ENCODE measurements at places on chromosomes 16 and 17.
A peak's percentile ranks its signal among the peaks of the same experiment; 100 is the strongest.

GRCh38 chr17:70172923-70173322 lies 3.6 kb downstream of the KCNJ2 start:
- DNase-seq: no peak

DNA sequence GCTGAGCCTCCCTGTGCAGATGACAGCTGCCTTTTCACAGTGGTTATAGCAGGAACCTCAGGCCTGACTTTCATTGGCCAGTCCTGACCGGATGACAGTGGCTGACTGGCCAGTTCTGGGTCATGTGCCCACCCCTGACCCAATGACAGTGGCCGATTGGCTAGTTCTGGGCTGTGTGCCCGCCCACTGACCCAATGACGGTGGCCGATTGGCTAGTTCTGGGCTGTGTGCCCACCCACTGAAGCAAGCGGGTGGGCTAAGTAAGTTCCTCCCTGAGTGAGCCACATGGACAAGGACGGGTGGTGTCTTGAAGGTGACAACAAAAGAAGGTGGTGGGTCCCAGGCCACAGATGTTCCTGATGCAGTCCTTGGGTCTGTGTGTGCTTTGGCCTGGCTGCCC lies 9.5 kb downstream of the DEF8 start:
- DNase-seq: no peak

DNA sequence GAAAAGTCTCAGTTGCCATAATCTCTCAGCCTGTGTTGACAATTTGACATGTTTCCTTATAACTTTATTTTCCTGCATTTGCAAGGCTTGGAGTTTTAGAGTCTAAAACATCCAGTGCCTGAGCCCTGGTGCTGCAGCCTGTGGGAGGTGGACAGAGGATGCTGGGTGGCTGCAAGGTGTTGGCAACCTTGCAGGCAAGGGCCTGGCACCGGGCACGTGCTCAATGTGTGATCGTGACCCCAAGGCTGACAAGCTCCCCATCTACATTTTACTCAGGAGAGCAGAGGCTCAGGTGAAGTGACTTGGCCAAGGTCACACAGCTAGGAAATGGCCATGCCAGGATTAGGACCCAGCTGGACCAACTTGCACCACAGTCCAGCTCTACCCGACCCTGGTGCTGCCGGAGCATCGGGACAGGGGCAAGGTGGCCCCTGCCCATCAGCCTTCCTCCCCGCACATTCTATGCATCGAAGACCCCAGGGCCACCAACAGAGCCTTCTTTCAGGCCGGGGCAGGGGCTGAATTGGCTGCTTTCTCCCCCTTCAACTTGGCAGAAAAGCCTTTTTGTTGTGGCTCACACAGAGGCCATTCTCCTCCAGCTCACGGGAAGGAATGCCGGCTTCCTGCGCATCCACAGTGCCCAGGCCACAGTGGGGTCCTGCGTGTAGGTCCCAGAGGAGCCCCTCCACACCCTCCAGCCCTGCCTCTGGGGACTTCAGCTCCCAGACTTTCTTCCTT lies 23.1 kb downstream of the MMP15 start:
- DNase-seq: no peak

DNA sequence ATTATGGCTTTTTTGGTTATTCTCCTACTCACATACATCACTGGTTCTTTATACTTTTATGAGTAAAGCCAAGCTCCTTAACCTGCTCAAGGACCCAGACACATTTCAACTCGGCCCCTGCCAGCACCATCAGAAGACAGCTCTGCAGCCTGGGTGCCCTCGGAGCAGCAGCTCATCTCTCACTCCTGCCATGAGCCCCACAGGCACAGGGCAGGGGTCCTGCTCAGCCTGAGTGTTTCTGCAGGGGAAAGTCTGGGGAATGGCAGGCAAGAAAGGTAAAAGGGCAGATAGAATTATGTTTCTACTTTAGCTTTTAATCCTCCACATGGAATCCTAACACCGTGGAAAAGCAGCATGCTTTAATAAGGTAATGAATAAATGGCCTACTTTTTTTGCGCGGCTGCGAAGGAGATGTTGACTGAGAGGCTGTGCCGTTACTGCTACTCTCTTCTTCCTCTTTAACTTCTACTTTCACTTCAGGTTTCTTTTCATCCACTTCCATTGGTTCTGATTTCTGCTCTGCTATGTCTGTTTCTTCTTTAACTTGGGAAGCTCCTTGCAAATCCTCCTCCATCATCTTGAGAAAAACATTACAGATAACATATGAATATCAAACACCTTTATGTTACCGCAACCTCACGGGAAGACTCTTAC lies 50.1 kb upstream of the TRAP1 start:
- no peak for DNase-seq

- peak; percentile 16 for DNase-seq
Measured at GRCh38 chr17:35731239-35731916, at the start of gene RASL10B. TSS of gene RASL10B (plus strand) at chr17:35731639. CDS start at chr17:35735185, 3,546 bp downstream.

Measured in T follicular helper cell (primary cell).